ENCODE measurements at places on chromosomes 6 and 20.

- DNase-seq = no peak
Measured at GRCh38 chr20:45911486-45912343, at the start of gene PLTP. Gene PLTP (minus strand): TSS chr20:45912155. CDS start chr20:45911452, 703 bp downstream.

GRCh38 chr6:47126647-47127391 is 84.7 kb upstream of the ADGRF1 start:
- no peak for DNase-seq

GRCh38 chr20:50292591-50293283 is 102.1 kb downstream of the CEBPB start:
- peak; percentile 56 for DNase-seq

DNA sequence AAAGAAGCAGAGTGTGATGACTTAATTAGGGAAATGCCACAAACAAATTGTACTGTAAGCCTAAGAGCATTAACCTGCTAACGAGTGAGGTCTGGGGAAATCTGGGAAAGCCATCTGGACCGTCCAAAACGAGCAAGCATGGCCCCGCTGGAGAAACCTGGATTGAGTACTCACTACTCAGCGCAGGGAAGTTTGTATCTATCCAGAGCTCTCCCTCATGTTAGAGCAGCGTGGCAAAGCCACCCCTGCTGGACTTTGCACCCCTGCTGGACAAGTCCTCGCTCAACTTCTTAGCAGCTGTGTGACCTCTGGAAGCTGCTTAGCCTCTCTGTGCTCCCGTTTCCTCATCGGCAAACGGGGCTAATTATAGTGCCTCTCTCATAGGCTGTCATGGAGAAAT is 37.3 kb downstream of the PSMG4 start:
- no peak for DNase-seq

DNA sequence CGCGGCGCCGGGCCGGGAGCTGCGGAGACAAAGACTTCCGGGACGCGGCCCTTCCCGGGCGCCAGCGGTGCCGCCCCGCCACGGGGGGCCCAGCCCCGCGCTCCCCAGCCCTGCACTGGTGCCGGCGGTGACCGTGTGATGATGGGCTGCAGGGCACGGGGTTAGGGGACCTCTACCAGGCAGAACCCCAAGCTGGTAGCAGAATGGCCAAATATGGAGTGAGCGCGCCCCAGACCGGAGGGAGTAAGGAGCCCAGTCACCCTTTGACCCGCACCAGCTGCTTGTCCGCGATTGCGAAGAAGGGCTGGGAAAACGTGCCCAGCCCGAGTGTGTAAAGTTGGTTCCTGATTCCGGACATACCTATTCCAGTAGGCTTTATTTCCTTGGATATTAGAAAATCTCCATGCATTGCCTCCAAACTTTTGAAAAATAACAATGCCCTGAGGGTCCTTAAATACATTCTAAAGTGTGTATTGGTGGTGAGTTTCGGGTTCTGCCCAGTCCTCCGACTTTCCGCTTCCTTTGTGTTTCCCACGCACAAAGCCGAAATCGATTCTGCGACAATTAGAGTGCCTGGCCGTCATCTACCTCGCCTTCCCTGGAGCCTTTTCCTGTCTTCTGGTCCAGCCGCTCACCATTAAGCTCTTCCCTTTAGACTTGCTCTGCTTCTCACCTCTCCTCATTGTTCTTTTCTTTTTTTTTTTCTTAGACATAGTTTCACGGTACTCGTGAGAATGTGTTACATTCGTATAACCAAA is 1.1 kb downstream of the ABRACL start:
- DNase-seq = peak; percentile 83

DNA sequence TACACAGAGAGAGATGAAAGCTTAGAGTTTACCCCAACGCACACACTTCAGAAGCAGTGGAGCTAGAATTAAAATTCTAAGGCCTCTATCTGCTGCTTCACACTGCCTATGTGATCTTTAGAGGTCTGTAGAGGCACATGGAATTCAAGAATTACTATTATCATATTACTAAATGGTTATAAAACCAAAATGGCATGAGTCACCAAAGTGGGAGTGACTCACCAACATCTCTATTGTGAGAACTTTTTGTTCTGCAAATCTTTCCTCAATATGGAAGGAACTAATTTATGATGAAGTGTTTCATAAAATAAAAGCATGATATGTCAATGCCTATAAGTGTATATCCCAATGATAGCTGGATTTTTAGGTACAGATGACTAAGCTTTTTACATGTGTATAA is 28.5 kb upstream of the TMEM244 start:
- DNase-seq = no peak
